AG04449 (cell line): ENCODE measurements at places on chromosomes 11 and 22.

DNA sequence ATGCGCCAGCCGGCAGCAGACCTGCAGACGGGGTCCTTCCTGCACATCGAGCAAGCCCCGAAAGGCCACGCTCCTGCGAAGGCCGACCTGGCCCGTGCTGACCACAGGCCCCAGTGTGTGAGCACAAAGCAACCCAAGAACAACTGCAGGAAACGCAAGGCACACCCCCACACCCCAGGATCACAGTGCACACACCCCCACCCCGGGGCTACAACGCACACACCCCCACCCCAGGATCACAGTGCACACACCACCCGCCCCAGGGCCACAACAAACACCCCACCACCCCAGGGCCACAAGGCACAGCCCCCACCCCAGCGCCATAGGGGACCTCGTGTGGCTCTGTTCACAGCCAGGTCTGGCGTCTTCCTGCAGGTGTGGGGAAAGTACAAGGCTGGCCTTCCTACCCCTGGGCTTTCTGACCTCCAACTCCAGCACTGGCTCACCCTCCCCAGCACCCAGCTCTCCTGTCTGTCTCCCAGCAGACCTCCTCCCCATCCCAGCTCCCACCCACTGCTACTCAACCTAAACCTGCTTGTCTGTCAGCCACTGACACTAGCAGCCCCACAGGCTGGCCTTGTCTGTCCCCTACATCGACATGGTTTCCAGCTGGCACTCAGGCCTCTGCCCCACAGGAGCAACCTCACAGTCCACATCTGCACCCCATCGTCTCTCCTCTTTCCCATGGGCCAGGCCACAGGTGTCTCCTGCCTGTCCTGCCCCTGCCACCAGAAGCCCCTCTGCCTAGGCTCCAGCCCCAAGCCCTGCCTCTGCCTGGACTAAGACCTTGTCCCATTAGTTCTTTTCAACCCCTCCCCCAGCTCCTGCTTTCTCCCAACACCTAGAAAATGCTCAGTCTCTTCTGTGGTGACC is 20.5 kb upstream of the EFCAB6 start:
- DNase-seq = no peak

DNA sequence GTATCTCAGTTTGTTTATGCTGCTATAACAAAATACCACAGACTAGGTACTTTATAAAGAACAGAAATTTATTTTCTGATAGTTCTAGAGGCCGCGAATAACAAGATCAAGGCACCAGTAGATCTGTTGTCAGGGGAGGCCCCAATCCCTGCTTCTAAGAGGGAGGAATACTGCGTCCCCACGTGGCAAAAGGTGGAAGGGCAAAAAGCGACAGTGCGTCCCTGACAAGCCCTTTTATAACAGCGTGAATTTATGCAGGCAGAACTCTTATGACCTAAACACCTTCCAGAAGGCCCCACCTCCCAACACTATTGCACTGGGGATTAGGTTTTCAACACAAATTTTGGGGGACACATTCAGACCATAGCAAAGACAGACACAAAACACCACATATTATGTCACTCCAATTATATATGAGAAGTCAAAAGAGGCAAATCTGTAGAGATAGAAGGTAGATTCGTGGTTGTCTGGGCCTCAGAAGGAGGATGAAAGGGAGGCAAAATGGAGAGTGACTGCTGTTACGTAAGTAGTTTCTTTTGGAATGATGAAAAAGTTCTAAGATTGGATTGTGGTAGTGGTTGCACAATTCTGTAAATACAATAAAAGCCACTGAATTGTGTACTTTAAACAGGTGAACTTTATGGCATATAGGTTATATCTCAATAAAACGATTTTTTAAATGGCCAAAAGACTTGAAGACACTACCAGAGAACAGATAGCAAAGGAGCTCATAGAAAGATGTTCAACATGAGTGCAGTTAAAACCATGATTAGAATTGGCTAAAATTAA is 30.1 kb upstream of the TNRC6B start:
- no peak for DNase-seq

GRCh38 chr11:63713766-63714165 is 32.5 kb downstream of the RTN3 start:
- no peak for DNase-seq

- no peak for DNase-seq
Measured at GRCh38 chr11:73095613-73096012, 46.5 kb downstream of the FCHSD2 start.

DNA sequence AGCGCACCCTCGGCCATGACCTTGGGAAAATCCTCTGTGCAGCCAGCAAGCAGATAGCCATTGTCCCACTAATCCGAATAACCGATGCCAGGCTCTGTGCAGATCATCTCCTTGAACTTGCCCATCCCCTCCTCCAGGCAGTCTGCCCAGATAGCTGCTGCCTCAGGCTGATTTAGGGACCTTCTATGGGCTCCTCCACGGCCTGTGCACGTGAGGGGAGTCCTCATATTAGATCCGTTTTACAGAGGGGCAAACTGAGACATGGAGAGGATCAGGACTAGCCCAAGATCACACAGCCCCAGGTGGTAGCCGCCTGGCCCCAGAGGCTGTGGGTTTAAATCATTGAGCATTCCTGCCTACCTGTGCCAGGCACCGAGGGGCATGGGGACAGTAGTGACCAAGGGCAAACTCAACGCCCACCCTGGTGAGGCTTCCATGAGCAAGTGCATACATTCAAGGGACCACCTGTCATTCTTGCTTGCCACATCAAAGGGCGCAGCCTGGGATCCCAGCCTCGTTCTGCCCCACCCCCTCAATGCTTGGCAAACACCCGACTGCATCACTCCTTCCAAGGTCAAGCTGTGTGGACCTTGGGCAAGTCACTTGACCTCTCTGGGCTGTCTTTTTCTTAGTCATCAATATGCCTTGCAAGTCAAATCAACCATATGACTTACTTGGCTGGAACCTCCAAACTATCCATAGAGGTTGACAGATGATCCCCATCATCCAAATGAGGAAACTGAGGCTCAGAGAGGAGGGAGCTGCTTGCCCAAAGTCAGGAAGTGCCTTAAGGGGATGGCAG is 131.6 kb downstream of the MN1 start:
- DNase-seq = no peak

- DNase-seq = no peak
Measured at GRCh38 chr22:46090036-46090591, 60.2 kb upstream of the PPARA start.

GRCh38 chr11:64745189-64745520 is 1.2 kb upstream of the RASGRP2 start:
- no peak for DNase-seq

DNA sequence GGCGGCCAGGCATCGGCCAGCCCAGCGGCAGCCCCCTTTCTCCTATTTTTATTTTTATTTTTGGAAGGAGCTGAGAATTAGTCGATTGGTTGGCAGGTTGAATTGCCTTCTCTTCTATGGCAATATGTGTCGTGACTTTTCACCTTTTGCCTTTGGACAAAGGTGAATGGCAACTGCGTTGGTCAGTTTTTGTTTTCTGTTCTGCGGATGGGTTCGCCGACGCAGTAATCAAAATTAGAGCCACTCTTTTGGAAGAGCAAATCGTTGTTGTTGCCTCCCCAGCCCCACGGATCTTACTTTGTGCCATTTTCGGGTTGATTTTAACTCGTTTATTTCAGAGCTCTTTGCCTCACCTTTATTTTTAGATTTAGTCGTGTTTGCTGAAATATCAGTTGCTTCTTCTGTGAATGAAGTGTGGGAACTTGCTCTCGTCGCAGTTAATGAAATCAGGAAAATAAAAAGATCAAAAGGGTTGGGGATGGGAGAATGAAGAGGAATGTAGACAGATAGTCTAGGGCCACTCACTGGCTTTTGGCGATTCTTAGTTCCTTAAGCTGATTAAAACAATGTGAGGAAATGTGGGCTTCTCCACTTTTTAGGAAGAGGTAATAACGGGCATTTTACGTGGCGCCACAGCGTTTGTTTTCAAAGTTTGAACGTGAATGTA is 1.6 kb downstream of the CECR2 start:
- no peak for DNase-seq

- DNase-seq = no peak
Measured at GRCh38 chr11:126676536-126676935, 321.1 kb downstream of the ST3GAL4 start.

DNA sequence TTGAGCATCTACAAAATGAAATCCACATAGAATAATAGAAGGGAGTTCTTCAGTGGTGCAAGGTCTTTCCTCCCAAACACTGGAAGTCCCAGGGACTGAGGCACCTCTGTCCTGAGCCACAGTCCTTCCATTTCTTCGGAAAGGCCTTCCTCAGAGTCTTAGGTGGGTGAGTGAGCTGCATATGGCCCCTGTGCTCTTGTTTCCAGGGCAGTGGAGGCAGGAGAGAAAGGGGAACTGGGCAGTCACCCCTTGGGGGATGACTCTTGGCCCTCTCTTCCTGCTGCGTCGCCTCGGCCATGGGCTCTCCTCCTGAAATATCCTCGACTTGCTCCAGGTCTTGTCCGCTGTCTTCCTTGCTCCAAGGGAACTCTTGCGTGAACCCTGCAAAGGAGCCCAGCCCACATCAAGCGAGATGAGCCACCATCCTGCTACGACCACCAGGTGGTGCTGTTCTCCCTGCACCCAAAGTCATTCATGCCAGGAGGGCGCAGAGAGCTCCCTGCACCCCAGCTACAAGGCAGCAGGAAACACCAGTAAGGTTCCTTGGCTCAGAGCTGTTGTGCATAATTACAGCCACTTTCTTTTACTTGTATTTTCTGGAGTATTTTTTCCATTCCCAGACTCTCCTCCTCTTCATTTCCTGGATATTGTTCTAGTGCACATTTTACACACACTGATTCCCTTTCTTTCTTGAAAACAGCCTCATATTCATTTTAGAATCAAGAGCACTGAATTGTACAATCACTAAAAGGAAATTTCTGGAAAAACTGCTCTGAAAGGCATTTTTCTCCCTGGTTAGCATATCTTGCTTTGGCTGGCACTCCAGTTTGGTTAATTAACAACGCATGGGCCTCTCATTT is 397.8 kb downstream of the OPCML start:
- no peak for DNase-seq

DNA sequence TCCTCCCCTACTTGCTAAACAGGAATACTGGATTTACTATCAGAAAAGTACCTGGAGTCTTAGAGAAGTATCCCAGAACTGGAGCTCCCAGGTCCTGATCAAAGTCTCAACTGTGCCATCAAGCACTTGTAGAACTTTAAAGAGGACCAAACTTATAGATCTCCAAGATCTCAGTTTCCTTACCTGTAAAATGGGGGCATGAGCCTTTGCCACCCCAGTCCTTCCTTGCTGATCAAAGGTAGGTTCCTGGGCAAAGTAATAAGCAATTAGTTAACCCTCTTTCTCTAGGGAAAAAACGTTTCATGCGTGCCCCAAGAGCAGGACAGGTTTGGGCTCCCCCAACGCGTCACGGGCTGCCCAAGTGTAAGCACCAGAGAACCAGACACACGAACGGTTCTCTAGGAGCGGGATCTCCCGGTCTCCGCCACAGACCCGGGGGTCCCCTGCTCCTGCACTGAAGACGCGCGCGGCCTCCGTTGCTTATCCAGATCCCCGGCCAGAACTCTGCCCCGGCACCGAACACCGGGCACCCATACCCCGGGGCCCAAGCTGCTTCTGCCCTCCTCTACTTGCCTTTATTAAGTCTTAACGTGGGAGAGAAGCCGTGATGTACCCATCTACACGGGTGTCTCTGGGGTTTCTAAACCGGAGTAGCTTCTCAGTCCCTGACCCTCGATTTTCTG is 505 bp downstream of the ZNF214 start:
- DNase-seq = no peak

DNA sequence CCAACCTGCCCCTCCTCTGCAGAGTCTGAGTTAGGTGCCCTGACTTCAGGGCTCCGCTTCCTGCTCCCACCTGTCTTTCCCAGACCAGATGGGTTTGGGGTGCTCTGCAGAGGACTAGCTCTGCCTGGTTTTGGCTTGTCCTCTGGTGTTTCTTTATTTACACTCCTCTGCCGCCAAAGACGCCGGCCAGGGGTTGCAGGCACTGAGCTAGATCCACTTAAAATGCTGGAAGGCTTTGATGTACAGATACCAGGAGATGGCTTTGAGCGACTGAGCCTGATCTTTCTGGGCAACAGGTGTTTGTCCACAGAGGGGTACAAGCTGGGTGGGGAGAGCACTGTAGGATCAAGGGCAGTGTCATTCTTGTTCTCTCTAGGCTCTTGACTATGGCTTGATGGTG is 3.9 kb downstream of the SELENOH start:
- no peak for DNase-seq

DNA sequence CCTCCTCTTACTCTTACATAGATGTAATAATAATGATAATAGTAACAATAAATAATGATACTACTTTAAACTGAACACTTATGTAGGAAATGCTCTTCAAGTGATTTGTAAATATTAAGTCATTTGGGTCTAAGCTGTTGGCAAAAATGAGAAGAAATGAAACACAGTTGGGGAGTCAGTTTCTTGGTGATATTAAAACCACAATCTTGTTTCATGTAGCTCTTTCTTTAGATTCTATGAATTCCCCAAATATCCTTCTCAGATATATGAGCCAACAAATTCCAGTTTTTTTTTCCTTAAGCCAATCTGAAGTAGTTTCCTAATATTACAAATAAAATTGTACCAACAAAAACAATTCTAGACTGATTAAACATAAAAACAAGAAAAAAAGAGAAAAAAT is 1115.6 kb upstream of the CNTN5 start:
- DNase-seq = no peak

DNA sequence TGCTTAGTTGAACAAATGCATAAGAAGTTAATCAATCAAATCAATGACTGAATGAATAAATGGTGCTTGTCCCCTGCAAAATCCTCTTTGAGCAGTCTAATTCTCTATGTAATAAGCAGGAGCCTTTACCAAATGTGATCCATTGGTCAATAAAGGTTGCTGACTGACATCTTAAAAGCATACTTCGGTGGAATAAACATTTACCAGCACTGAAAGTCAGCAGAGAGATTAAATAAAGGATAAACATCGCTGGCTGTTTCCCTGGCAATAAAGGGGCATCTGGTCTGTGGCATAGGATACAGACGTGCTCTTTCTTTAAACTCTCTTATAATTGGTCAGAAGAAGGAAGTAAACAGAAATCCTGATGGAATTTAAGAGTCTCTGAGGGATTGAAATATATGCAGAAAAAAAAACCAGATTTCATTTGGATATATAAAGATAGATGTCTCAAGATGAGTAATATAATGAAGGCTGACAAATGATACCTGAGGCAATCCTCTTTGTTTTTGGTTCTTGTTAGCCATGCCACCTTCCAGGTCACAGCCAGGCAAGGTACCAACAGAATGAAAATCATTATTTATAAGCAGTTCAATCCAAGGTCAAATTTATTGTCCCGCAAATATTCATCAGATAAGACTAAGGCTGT is 578.4 kb upstream of the CCDC90B start:
- no peak for DNase-seq

- no peak for DNase-seq
Measured at GRCh38 chr11:16299390-16299789, 57.0 kb downstream of the SOX6 start.

DNA sequence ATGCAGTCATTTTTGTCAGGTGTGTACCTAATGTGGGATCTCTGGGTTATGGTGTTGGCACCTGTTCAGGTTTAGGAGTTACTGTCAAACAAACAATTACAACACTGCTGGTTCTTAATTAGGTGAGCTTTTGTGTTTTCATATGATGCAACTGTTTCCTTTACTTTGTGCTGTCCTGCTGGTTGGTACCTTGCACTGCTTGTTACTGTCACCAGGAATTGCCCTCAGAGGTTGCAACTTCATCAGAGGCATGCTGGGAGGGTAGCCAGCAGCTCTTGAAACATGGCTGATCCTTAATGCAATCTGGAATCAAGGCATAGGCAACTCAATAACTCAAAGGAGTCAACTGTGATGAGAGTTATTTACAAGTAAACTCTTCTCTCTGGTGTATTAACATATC is 400.3 kb downstream of the MIAT start:
- no peak for DNase-seq
